ENCODE measurements at places on chromosomes 11 and 22. TPM values are rescaled to one million over a fixed set of nuclear protein-coding genes. Genes with fewer than 3 reads are reported as not detected.

- H3K4me3 ChIP-seq, result no peak overlapping the region
- no peak overlapping the region for H3K27ac ChIP-seq
- no peaks in the 10 kb centered on the region for H3K36me3 ChIP-seq
- DNase-seq, result no peak
- no peaks in the 10 kb centered on the region for H3K4me1 ChIP-seq
- no peaks in the 10 kb centered on the region for H3K27me3 ChIP-seq
Observed at GRCh38 chr11:112886434-112887370, 74.5 kb upstream of the NCAM1 start.

GRCh38 chr11:50075856-50076255 is 43.2 kb downstream of the OR4C45 start:
- H3K27me3 ChIP-seq, result no peaks in the 10 kb centered on the region
- no peak for DNase-seq
- H3K27ac ChIP-seq, result no peak overlapping the region
- no peak overlapping the region for H3K4me3 ChIP-seq
- no peaks in the 10 kb centered on the region for H3K4me1 ChIP-seq

GRCh38 chr22:17119481-17120202 is 1.5 kb downstream of the TMEM121B start:
- DNase-seq, result no peak
- H3K4me3 ChIP-seq, result no peak overlapping the region
- peaks cover 26% of the 10 kb centered on the region for H3K27me3 ChIP-seq

- no peaks in the 10 kb centered on the region for H3K36me3 ChIP-seq
- no peak for DNase-seq
- no peaks in the 10 kb centered on the region for H3K27me3 ChIP-seq
- H3K4me3 ChIP-seq, result no peak overlapping the region
Observed at GRCh38 chr11:108854346-108854745, 189.5 kb downstream of the DDX10 start.

DNA sequence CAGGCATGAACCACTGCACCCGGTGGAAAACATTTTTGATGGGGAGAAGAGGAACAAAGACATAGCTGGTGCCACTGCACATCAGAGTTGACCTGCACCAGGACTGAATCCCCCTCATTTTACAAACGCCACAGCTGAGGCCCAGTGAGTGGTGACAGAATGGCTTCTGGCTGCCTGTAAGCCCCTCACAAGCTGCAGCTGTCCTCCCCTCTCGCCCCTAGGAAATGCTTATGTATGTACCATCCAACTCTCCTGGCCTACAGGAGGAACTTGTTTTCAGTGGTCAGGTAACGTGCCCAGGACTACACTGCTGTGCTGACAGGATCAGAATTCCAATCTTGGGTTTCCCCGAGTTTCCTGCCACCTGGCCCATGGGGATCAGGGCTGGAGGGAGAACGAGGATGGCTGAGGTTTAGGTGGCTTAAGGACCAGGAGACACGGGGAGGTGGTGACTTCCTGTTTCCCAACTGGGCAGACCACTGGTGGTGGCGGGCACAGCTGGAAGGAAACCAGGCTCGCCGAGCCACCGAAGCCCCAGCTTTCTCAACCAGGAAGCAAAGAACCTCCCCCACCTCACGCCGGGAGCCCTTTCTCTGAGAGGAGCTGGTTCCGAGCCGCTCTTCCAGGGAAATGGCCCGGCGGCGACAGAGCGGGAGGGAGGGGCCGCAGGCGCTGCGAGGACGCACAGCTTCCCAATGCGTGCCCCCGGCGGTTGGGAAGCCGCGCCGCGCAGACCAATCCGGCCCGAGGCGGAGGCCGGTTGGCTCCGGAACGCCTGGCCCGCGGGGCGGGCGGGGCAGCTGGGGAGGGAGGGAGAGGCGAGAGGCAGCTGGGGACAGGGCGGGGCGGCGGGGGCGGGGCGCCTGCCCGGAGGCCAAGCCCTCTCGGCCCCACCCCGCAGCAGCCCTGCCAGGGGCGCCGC is 1.0 kb upstream of the LRFN4 start:
- H3K4me1 ChIP-seq, result peaks cover 11% of the 10 kb centered on the region
- H3K27ac ChIP-seq, result peak overlapping the region; percentile 43
- H3K27me3 ChIP-seq, result no peaks in the 10 kb centered on the region
- peak; percentile 62 for DNase-seq
- H3K4me3 ChIP-seq, result peak overlapping the region; percentile 49

- no peak overlapping the region for H3K4me3 ChIP-seq
- peak; percentile 95 for DNase-seq
- H3K36me3 ChIP-seq, result no peaks in the 10 kb centered on the region
- H3K4me1 ChIP-seq, result peaks cover 44% of the 10 kb centered on the region
- H3K27me3 ChIP-seq, result no peaks in the 10 kb centered on the region
- peak overlapping the region; percentile 61 for H3K27ac ChIP-seq
Observed at GRCh38 chr11:73237471-73238290, 19.6 kb downstream of the P2RY2 start.

DNA sequence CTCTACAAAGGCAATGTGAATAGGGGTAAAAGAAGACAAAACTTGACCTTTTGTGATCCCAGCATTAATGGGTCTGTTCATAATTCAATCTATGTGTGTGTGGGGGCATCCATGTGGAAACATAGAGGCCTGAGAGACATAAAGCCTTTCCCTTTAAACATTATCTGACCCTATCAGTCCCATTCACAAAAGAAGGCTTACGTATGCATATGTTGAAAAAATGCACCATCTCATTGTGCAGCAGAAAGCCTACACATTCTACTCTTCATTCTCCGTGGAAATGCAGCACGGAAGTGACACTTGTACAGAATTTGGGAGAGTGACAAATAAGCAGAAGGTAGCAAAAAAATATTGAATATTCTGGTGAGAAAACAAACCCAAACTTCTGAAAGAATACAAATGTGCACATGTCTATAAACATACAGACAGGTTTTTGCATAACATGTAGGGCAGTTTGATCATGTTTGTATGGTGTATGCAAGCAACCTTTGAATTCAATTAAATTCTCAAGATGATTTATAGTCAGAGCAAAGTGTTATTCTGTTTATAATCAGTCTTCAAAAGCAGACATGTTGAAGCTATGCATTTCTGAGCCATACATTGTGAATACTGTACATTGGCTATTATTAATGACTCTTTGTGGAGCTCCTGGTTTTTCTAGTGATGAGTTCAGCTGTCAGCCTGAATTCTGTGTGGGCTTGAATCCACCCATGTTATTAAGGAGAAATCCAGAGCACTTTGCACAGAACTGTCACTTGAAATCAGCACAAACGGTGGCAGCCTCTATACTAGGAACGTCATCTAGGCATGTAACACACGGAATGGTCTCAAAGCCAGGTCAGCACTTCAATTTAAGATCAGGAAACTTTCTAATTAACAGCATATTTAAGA is 236.8 kb downstream of the DCDC1 start:
- DNase-seq, result no peak
- H3K4me1 ChIP-seq, result no peaks in the 10 kb centered on the region
- no peak overlapping the region for H3K27ac ChIP-seq
- no peaks in the 10 kb centered on the region for H3K36me3 ChIP-seq

GRCh38 chr22:24433828-24434470 is 6.5 kb downstream of the ADORA2A start:
- H3K4me3 ChIP-seq, result no peak overlapping the region
- no peak for DNase-seq
- H3K27me3 ChIP-seq, result no peaks in the 10 kb centered on the region
- no peak overlapping the region for H3K27ac ChIP-seq
- no peaks in the 10 kb centered on the region for H3K36me3 ChIP-seq
- peaks cover 24% of the 10 kb centered on the region for H3K4me1 ChIP-seq

- DNase-seq, result peak; percentile 83
- no peaks in the 10 kb centered on the region for H3K36me3 ChIP-seq
- H3K4me3 ChIP-seq, result peak overlapping the region; percentile 53
- no peak overlapping the region for H3K27ac ChIP-seq
Observed at GRCh38 chr11:66720223-66720898, 8.7 kb downstream of the SPTBN2 start.

DNA sequence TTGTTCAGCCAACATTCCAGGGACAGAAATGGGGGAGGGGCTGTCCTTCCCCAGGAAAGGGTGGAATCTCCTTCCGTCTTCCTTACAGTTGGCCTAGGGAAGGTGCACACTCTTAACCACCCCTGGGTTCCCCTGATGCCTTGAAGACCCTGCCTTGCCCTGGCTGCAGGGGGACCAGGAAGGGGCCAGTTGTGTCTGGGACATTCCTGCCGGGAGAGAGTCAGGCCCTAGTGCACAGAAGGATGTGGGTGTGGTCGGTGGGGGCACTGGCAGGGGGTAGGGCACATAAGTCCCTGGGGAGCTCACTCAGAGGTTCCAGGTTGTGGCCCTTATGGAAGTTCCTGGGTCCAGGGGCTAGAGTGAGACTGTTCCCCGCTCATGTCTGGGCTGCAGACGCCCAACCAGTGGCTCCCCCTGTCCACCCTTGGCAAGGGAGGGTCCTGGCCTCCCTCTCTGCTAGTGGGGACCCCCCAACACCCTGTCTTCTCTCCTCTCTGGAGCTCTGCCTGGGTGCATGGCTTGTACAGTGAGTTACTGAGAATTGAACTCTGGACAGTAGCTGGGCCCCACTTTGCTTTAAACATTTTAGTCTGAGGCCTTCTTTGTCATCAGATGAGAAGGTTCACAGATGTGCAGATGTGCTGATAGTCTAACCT is 2.0 kb upstream of the APOBEC3A start:
- peaks cover 18% of the 10 kb centered on the region for H3K4me1 ChIP-seq
- H3K27me3 ChIP-seq, result peaks cover 28% of the 10 kb centered on the region
- H3K27ac ChIP-seq, result no peak overlapping the region
- no peak overlapping the region for H3K4me3 ChIP-seq

DNA sequence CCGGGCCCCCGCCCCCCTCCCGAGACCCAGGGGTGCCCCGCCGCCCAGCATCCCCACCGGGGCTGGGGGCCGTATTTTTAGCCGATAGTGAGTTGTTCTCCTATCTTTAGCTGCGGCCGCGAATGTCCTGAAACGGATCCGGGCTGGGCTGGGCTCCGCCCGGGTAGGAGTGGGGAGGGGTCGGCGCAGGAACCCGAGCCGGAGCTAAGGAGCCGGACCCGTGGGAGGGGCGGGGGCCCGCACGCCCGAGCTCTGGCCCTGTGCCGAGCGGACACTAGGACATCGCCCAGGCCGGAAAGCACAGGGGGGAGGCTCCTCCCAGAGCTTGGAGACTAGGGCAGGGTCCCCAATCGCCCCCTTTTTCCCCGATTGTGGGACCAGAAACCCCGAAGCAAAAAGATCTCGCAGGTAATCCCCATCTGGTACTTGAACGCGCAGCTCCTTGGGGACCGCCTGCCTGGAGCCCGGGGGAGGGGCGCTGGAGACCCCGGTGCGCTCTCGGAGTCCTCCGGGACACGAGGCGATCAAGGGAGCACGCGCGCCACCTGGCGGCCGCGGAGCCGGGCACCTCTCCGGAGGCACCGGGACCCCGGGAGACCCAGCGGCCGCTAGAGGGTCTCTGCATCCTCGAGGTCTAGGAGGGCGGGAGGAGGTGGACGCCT is 669 bp downstream of the CDC42EP2 start:
- H3K4me1 ChIP-seq, result peaks cover 59% of the 10 kb centered on the region
- no peaks in the 10 kb centered on the region for H3K36me3 ChIP-seq
- no peaks in the 10 kb centered on the region for H3K27me3 ChIP-seq
- peak; percentile 68 for DNase-seq
- H3K27ac ChIP-seq, result peak overlapping the region; percentile 77
- H3K4me3 ChIP-seq, result peak overlapping the region; percentile 88

DNA sequence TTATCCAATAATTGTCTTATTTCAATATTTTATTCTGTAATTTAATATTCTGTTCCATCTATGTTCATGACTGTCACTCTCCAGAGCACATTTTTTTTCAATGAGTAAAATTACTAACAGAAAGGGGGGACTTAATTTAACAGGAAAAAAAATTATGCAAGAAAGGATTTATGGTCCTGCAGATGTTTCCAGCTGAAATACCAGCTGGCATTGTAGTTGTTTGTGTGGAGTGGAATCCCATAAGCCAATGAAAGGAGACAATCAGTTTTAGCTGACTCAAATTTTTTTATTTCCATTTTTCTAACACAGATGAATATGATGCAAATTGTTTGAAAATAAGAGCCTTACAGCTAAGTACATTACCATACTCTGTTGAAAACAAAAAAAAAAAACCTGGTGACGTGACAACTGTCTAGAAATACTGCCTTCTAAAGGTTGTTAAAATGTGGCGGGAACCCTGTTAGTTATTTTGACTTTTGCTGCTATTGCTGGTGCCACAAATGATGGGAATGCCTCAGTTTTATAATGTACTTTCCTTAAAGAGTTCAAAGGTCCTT is 389.1 kb downstream of the ETS1 start:
- H3K36me3 ChIP-seq, result no peaks in the 10 kb centered on the region
- no peaks in the 10 kb centered on the region for H3K27me3 ChIP-seq
- no peak overlapping the region for H3K27ac ChIP-seq
- DNase-seq, result no peak

DNA sequence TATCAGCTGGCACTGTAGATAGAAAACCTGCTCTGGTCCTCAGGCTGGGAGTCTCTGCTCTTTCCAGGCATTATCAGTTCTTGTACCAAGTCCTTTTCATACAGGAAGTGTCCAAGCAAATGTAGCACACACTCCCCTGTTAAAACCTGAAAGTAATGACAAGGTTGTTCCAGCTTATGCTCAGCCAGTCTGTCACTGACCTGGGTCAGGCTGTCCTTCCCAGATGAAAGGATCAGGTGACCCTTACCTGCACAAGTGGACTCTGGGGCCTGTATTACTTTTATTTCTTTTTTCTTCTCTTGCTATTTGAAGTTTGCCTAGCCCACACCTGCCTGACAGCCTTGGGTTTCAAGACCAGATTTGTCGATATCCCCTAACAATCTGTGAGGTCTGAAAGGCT is 156.3 kb upstream of the SESN3 start:
- no peak overlapping the region for H3K27ac ChIP-seq
- no peaks in the 10 kb centered on the region for H3K27me3 ChIP-seq
- no peaks in the 10 kb centered on the region for H3K36me3 ChIP-seq
- no peak overlapping the region for H3K4me3 ChIP-seq
- DNase-seq, result no peak

The ZNF195 gene
- 38.0 TPM for total RNA-seq

The MS4A4E gene
- not detected for total RNA-seq

The OR52I2 gene
- not detected for total RNA-seq

The FAM180B gene
- 0.42 TPM for total RNA-seq
